ENCODE measurements at places on chromosomes 12 and 14.

GRCh38 chr12:22283006-22283506 is 51.5 kb downstream of the ST8SIA1 start:
- no peak for DNase-seq

- no peak for DNase-seq
Measured at GRCh38 chr12:130236446-130236845, 74.2 kb downstream of the FZD10 start.

DNA sequence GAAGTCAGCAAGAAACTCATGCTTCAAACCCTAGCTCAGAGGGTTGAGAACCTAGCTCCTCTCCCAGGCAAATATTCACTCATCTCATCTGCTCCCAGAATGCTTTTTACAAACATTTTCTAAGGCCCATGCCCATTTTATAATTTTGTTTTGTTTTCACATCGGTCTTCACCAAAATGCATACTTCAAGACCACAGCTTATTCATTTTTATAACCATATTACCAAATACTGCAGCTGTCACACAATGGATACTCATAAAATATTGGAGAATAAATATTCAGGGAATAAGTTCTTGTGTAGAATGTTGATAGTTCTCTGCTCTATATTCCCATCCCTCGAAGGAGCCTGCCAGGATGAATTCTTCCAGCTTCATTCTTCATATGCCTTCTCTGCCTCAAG is 50.8 kb upstream of the HOXC13 start:
- no peak for DNase-seq

DNA sequence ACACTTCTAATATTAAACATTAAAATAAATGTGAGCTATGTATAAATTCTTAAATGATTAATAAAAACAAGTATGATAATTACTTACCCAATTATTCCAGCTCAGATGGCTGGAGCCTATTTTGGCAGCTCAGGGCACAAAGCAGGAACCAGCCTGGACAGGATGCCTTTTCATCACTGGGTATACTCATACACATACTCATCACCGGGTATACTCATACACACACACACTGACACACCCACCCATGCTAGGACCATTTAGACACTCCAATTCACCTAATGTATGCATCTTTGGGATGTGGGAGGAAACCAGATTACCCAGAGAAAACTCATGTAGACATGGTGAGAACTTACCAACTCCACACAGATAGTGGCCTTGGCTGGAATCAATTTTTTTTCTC is 57.9 kb upstream of the CNOT2 start:
- no peak for DNase-seq

DNA sequence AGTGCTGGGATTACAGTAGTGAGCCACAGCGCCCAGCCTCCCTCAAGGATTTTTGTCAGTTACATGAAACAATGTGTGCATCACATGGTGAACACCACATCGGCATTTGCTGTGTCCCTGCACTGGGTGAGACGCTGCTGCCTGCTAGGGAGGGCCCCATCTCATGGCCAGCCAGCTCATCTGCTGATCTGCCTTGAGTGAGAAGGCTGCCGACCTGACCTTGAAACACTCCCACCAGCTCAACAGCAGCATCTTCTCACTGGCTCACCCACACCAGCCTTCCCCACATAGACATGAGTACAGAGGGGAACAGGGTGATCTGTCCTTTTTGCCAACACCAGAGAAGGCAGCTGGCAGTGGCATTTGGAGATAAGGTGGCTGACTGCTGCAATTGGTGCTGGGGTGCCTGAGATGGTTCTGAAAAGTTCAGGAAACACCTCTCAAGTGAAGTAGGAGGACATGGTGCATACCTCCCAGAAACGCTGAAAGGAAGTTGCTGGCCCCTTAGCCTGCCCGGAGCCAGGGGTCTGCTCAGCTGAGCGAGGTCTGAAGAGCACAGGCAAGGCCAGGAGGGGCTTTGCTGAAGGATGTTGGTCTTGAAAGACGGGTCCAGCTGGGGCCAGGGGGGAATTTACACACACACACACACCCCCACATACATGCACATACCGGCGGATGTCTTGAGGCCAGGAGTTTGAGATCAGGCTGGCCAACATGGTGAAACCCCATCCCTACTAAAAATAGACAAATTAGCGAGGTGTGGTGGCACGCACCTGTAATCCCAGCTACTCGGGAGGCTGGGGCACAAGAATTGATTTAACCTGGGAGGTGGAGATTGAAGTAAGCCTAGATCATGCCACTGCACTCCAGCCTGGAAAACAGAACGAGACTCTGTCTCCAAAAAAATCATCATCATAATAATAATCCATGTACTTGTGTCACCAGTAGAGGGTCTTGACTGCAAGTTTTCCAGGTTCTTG is 14.3 kb upstream of the PPP1R13B start:
- DNase-seq = no peak

DNA sequence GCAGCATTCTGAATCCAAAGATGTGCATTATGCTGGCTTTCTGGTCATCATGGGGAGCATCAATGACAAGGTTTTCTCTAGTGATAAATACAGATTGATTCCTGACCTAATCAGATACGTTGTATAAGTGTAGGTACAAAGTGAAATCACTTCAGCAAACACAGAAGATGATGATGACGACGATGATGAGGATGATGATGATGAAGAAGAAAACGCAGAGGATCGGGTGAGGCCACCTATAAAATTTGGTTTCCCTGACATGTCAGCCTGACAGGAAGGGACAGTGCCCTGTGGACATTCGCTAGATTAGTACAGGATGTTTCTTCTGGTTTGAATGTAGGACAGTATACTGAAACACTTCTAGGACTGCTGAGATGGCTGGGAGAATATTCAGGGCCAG is 20.2 kb downstream of the RNF34 start:
- no peak for DNase-seq

DNA sequence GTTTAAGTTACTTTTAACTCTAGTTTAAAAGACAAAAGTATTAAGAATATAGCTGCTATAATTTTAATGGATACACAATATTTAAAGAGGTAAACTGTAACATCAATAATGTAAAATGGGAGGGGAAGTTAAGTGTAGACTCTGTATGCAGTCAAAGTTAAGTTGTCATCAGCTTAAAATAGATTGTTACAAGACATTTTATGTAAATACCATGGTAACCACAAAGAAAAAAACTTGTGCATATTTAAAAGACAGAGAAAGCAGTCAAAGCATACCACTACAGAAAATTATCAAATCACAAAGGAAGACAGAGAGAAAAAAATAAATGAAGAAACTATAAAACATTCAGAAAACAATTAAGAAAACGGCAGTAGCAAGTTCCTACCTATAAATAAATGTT is 73.3 kb downstream of the CEP128 start:
- no peak for DNase-seq

DNA sequence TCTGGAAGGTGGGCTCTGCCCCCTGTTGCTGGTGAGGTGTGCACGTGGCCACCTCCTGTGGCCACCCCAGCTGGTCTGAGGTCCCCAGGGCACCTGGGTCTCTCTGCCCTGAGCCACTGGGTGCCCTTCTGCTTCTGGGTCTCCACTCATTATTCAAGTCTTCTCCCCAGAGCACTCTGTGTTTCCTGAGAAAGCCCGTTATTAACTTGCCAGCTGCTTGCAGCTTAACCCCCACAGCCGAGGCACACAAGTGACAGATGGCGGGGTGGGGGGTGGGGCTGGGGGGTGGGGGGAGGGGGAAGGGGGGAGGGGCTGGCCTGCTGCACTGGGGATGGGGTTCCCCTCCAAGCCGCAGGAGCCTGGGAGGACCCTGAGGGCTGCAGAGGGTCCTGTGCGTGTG is 40.5 kb downstream of the FBRSL1 start:
- no peak for DNase-seq

DNA sequence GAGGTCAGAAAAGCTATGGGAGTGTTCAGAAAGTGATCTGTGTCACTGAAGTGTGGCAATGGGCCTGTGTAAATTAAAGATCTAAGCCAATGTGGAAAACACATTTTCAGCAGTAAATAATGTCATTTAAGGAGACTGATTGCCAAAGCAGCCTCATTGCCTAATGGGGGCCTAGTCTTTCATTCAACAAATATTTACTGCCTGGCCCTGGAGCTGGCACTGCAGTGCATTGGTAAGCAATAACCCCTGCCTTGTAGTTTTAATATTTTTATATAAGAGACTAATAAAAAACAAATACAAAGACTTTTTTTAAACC is 326.6 kb downstream of the BTG1 start:
- DNase-seq = no peak

- no peak for DNase-seq
Measured at GRCh38 chr12:124809878-124810277, 53.8 kb downstream of the SCARB1 start.

GRCh38 chr14:74669846-74670245 is 43.0 kb downstream of the AREL1 start:
- DNase-seq = no peak

DNA sequence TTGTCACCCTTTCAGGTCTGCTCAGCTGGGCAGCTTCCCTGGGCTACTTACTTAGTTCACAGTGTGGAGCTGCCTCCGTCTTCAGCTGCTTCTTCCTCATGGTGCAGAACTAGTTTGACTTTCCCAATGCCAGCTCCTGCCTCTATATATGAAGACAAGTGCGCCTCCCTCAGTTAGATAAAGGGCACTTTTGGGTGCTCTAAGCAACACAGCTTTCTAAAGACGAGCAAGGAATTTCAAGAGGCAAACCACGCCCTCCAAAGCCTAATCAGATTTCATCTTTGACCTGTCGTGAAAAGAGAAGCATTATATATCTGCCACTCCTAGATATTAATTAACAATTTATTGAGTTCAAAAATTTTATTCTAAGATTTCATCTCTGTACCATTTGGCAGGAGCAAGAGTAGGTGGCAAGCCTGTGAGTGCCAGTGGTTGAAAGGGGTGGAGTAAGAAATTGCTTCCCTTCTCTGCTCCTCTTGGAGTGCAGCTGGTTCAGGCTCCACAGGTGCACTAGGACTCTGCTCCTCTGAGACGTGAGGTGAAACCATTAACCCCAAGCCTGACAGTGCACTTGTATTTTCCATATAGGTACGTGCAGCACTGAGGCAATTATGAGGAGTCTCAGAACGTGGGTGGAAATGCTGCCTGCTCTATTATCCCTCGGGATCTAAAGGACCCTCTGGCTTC is 2.1 kb upstream of the SLC11A2 start:
- no peak for DNase-seq

GRCh38 chr14:68463299-68463698 is 329.6 kb downstream of the ZFP36L1 start:
- no peak for DNase-seq

- no peak for DNase-seq
Measured at GRCh38 chr12:46136249-46136648, 132.6 kb downstream of the SLC38A1 start.

- DNase-seq = no peak
Measured at GRCh38 chr12:45582986-45583659, 146.4 kb upstream of the ARID2 start.

GRCh38 chr14:99148131-99148530 is 123.9 kb downstream of the BCL11B start:
- DNase-seq = no peak

Data from GM12864 (cell line).